ENCODE measurements at places on chromosomes 5 and 9. TPM values are rescaled to one million over a fixed set of nuclear protein-coding genes. Genes with fewer than 3 reads are reported as not detected.
A peak's percentile ranks its signal among the peaks of the same experiment; 100 is the strongest.

- DNase-seq: no peak
- no peaks in the 10 kb centered on the region for H3K36me3 ChIP-seq
- H3K27me3 ChIP-seq: no peaks in the 10 kb centered on the region
- no peak overlapping the region for H3K4me3 ChIP-seq
- H3K27ac ChIP-seq: no peak overlapping the region
- peaks cover 25% of the 10 kb centered on the region for H3K4me1 ChIP-seq
Measured at GRCh38 chr5:72938206-72938605, 17.6 kb upstream of the FCHO2 start.

MCIDAS gene
- 0.56 TPM for total RNA-seq

DRD1 gene
- total RNA-seq: 0.62 TPM

DNA sequence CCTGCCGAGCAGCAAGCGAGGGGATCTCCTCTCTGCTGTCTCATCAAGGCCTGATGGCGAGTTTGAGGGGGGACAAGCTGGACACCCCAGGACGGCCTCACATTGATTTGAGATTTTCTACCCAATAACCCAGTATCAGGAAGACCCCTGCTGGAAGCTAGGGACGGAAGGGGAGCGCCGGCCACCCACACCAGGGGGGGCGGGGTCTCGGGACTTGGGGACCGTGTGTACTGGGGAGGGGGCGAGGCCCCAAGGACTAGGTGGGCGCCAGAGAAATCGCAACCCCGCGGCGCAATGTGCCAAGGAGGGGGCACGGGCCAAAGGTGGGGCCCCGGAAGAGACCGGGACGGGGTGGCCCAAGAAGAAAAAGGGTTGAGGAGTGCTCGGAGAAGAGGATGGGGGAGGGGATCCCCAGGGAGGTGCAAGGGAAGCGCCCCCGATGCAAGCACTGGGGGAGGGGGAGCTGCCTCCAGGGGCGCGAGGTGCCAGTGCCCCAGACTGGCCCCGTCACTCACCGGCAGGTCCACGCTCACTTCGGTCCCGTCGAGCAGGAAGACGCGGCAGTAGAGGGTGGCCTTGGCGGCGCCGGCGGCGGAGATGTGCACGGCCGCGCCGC, 1.1 kb downstream of the EPB41L4B start:
- peaks cover 22% of the 10 kb centered on the region for H3K4me1 ChIP-seq
- H3K4me3 ChIP-seq: peak overlapping the region; percentile 54
- peak; percentile 53 for DNase-seq
- H3K36me3 ChIP-seq: no peaks in the 10 kb centered on the region
- peak overlapping the region; percentile 46 for H3K27ac ChIP-seq
- peaks cover 32% of the 10 kb centered on the region for H3K27me3 ChIP-seq

- H3K4me1 ChIP-seq: peaks cover 12% of the 10 kb centered on the region
- peak; percentile 58 for DNase-seq
- H3K27ac ChIP-seq: no peak within 1 kb of the TSS
- H3K4me3 ChIP-seq: peak within 1 kb of the TSS; percentile 52
- no peaks in the 10 kb centered on the region for H3K36me3 ChIP-seq
Measured at GRCh38 chr5:161546470-161547301, at the start of gene GABRB2. Gene GABRB2, minus strand, starts transcription at chr5:161546725. Its CDS starts 82 bp downstream, at chr5:161546643.

GRCh38 chr9:105030285-105030684, 102.3 kb upstream of the ABCA1 start:
- H3K27ac ChIP-seq: no peak overlapping the region
- DNase-seq: no peak
- no peaks in the 10 kb centered on the region for H3K27me3 ChIP-seq
- H3K4me3 ChIP-seq: no peak overlapping the region
- H3K4me1 ChIP-seq: no peaks in the 10 kb centered on the region

DNA sequence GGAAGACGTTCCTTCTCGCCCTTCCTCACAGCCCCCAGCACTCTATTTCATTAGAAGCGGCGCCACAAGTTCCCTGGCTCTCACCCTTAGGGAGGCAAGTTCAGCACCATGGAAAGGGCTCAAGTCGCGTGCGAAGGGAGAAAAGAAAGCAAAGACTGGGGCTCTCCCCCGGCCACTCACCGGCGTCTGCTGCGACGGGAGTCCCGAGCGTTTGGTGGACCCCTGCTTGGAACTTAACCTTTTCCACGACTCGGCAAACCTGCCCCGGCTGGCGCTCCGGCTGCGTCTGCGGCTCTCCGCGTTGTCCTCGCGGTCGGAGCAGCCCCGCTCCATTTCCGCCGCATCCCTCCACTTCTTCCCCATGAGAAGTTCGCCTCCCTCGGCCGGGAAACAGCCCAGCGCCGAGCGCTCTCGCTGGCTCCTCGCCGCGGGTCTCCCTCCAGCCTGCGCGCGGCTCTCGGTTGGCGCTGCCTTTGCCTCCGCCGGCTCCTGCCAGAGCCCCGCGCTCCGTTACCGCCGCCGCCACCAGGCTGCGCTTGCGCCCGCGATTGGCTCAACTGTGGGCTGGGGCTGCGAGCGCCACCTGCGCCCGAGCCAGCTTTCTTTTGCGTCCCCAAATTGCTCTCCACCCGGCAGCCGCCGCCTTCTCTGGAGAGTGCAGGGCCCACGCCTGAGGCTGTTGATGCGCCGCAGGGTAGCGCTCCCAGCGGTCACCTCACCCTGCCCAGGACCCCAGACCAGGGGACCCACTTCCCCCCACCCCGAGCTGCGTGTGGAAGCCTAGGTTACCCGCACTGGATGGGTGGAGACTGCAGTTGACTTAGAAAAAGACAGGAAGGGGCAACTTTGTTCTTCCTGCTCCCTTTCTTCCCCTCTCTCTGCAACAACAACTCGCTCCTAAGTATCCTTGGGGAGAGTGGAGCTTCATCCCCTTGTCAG, 321.6 kb downstream of the CEMIP2 start:
- peak overlapping the region; percentile 44 for H3K4me3 ChIP-seq
- no peaks in the 10 kb centered on the region for H3K36me3 ChIP-seq
- H3K4me1 ChIP-seq: peaks cover 5% of the 10 kb centered on the region
- DNase-seq: peak; percentile 49
- H3K27ac ChIP-seq: no peak overlapping the region

- H3K36me3 ChIP-seq: no peaks in the 10 kb centered on the region
- no peaks in the 10 kb centered on the region for H3K27me3 ChIP-seq
- H3K4me1 ChIP-seq: no peaks in the 10 kb centered on the region
- H3K27ac ChIP-seq: no peak overlapping the region
Measured at GRCh38 chr9:14911046-14911445, 818 bp upstream of the FREM1 start.

DNA sequence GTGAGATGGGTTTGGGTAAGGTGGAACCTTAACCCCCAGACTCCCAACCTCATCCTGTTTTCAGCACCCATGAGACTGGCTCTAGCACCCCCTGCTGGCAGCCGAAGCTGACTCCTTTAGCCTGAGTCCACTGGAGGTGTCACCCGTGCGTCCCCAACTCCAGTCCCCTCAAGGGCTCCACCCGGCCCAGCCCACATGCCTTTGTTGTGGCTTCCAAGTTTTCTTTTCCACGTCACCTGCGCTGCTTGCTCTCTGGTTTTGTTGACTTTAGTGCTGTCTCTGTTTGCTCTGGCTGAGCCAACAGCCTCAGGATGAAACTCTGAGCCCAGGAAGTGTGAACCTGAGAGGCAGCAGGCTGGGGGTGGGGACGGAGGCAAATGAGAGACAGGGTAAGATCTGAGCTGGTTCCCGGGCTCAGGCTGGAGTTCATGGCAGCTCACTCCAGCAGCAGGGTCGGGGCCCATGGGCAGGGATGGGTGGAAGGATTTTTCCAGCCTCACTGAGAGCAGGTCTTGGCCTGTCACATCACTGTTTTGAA, 13.2 kb upstream of the AQP7 start:
- H3K4me1 ChIP-seq: peaks cover 35% of the 10 kb centered on the region
- DNase-seq: peak; percentile 96
- no peaks in the 10 kb centered on the region for H3K27me3 ChIP-seq
- H3K36me3 ChIP-seq: no peaks in the 10 kb centered on the region
- H3K4me3 ChIP-seq: no peak overlapping the region

LHX2 gene
- total RNA-seq: not detected

Data from lower lobe of right lung (tissue), 2 donors.